ENCODE measurements at places on chromosomes 1 and 21. TPM values are rescaled to one million over a fixed set of nuclear protein-coding genes. Genes with fewer than 3 reads are reported as not detected.
A peak's percentile ranks its signal among the peaks of the same experiment; 100 is the strongest.

Gene LPAR3
- not detected for total RNA-seq

Gene S100A4
- total RNA-seq, result 416 TPM

Gene CRYAA
- not detected for total RNA-seq

Gene TRAF3IP3
- 2.5 TPM for total RNA-seq

GRCh38 chr1:3404301-3404700, 50.2 kb upstream of the ARHGEF16 start:
- H3K4me1 ChIP-seq, result peaks cover 9% of the 10 kb centered on the region
- H3K4me3 ChIP-seq, result no peak overlapping the region
- no peak overlapping the region for H3K27ac ChIP-seq
- no peak for DNase-seq

- peaks cover 3% of the 10 kb centered on the region for H3K36me3 ChIP-seq
- no peak overlapping the region for H3K27ac ChIP-seq
- no peak overlapping the region for H3K4me3 ChIP-seq
These were observed 23.2 kb downstream of the PEA15 start for GRCh38 chr1:160228431-160228830.

DNA sequence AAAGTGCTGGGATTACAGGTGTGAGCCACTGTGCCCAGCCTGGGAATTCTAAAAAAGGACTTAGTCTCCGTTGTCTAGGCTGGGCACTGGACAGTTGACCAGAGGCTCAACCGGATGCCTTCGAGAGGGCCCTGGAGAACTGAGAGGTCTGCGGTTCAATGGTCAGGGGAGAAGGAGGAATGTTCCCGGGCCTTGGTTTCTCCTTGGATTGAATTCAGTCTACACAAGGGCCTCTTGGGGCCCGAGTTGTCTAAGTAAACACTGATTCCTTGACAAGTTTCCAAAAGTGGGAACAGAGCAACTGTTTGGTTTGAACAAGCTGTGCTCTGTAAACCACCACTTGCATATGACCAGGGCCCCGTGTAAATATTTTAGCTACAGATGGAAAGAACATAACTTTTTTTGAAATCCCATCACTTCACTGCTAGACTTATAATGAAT, 29.1 kb upstream of the CAPZB start:
- H3K36me3 ChIP-seq, result no peaks in the 10 kb centered on the region
- peak overlapping the region; percentile 12 for H3K27ac ChIP-seq
- peaks cover 18% of the 10 kb centered on the region for H3K4me1 ChIP-seq
- H3K27me3 ChIP-seq, result no peaks in the 10 kb centered on the region
- H3K4me3 ChIP-seq, result no peak overlapping the region
- DNase-seq, result peak; percentile 76

- H3K27me3 ChIP-seq, result no peaks in the 10 kb centered on the region
- H3K4me3 ChIP-seq, result no peak overlapping the region
- H3K36me3 ChIP-seq, result no peaks in the 10 kb centered on the region
These were observed 25.7 kb upstream of the PDE9A start for GRCh38 chr21:42627527-42628289.

All from tibial nerve (tissue), 4 donors.